ENCODE measurements at places on chromosomes 3 and 15.

DNA sequence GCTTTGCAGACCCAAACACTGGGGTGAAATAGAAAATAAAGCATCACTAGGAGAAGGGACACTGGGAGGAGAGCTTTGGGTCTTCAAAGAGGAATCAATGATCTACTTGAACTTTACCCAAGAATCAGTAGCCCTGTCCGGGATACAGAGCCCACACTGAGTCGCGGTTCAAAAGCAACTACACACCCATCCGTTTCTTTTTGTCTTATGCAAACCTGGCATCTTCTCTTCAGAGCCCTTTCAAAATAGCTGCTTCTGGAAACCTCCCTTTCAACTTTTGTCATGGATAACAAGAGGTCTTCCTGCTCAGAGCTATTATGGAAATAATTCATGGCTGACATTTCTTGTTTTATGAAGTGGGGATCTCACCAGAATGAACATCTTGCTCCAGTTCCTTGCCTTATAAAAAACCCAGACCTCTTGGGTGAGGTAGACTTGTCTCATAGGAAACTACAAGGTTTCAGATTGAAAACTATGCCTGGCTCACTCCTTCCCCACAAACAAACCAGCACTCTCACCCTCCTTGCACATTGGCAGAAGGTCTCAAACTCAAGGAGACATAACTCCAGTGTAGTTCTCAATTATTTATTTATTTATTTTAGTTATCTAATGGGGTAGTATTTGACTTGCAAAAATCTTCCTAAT is 115.1 kb upstream of the ARHGEF3 start:
- no peak for DNase-seq

DNA sequence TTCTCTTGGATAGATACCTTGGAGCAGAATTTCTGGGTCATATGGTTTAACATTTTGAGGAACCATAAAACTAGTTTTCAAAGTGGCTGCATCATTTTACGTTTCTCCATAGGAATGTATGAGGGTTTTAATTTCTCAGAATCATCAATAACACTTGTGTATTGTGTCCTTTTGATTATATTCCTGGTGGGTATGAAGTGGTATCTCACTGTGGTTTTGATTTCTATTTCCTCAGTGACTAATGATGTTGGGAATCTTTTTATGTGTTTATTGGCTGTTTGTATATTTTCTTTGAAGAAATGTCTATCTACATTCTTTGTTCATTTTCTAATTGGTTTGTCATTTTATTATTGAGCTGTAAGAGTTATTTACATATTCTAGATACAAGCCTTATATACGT is 28.8 kb downstream of the CDIN1 start:
- DNase-seq, result no peak

DNA sequence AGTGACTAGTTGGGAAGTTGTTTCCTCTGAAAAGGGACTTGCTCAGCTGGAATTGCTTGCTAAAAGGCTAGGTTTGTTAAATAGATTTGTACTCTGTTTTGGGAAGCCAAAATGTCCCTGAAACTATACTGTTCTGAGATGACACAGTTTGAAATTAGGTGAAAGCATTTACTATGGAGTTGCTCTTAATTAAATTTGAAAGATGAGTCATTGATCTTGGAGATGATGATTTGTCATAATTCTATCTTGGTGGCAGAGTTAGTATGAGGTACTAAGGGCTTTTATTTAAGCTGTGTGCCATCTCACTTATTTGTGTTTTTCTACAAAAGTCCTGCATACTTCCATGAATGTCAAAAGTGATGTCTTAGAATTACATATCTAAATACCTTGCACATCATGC is 320.9 kb downstream of the PTPRG start:
- no peak for DNase-seq

DNA sequence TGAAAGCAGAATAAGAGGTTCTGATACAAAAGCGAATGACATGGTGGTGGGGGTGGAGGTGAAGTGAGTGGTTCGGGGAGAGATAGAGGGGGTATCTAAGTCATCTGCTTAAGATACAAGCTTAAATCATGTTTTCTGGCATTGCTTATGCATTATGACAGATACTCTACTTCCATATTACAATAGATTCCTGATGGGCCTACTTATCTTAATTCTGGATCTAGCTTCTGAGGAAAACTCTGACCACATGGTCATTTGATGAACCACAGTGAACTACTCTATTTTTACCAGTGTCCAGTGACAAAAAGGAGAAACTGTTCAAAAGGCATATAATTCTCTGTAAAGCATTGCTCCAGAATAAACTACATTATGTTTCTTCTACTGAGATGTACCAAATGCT is 673.7 kb upstream of the CCDC54 start:
- no peak for DNase-seq

GRCh38 chr3:30672959-30673358 is 66.6 kb downstream of the TGFBR2 start:
- no peak for DNase-seq

- DNase-seq, result peak; percentile 16
These were observed at the start of gene EHHADH for GRCh38 chr3:185253645-185254410. TSS of gene EHHADH (minus strand) at chr3:185254049. CDS start at chr3:185254022, 27 bp downstream.

GRCh38 chr15:57171426-57171825 is 204.9 kb upstream of the CGNL1 start:
- no peak for DNase-seq

- no peak for DNase-seq
These were observed 18.5 kb upstream of the RIOX2 start for GRCh38 chr3:97990624-97991292.
